ENCODE measurements at places on chromosomes 7 and 10.

GRCh38 chr10:118832241-118832651 is 77.5 kb upstream of the CACUL1 start:
- no peak for DNase-seq

DNA sequence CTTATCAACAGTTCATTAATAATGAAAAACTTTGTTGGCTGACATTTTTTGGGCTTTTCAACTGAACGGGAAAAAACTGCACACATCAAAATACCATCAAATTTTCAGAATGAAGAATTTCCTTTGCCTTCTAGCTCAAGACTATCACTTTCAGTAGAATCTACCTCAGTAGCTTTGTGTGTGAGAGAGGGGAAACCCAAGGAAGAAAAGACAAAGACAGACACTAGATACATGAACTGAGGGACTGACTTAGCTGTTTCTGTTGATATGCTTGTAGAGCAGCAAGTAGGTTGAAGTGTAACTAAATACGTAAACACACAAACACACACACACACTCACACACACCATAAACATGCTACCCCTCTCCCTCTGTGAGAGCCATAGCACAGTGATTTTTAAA is 257.1 kb downstream of the CDK14 start:
- DNase-seq = no peak

DNA sequence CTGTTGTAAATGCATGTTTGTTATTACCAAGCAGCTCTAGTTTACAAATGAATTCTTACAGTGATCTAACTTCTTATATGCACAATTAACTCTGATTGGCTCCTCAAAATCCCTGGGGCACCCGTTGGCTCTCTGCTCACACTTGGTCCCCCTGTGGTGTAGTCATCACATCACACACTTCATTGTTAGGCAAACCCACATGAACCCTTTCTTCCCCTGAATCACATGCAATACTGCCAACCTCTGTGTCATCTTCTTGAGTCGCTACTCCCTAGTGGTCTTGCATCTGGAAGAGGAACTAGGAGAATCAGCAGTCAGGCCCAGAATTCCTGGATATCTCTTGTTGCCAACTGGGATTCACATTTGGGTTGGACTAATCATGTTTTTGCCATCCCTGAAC is 73.1 kb downstream of the CD36 start:
- no peak for DNase-seq

DNA sequence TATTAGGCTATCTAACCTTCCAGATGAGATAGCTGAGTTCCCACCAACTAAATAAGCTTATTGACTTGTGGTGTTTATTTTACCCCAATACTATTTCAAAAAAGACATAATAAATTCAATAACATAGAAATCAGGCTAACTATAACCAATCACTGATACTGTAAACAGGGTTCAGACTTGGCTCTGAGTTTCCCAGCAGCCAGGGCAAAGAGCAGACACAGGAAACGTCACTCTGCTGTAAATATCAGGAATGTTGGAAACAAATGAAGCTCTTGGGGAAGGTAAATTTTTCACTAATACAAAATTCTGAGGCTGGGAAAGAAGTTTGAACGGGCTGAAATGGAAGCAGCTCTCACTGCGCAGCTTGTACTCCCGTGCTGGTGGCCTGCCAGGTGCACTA is 114.6 kb downstream of the GALNT11 start:
- DNase-seq = no peak

DNA sequence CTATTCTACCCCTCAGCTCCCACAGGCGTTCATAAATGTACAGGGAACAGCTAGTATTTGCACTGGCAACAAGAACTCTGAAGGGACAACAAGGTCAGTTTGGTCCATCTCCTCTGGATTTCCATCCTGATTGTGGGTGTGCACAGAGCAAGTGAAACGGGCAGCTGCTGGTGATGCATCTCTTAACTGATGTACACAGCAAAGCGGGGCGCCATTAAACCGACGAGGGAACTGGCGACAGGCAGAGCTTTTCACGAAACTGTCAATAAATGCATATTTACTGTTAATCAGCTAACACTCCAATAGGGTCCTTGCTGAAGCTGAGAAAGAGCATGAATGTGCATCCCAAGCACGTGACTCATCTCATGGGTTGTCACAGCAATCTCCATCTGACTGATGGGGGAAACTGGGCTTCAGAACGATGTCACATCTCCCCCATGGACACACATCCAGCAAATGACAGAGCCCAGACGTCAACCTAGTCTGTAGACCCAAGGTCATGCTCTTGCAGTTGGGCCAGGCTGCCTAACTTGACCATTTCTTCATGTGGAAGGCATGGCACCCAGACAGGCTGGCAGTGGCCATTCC is 54.2 kb downstream of the FAM53B start:
- DNase-seq = no peak

GRCh38 chr10:112352044-112352443 is 21.9 kb upstream of the ACSL5 start:
- no peak for DNase-seq

GRCh38 chr7:157265051-157265450 is 71.8 kb upstream of the DNAJB6 start:
- no peak for DNase-seq

DNA sequence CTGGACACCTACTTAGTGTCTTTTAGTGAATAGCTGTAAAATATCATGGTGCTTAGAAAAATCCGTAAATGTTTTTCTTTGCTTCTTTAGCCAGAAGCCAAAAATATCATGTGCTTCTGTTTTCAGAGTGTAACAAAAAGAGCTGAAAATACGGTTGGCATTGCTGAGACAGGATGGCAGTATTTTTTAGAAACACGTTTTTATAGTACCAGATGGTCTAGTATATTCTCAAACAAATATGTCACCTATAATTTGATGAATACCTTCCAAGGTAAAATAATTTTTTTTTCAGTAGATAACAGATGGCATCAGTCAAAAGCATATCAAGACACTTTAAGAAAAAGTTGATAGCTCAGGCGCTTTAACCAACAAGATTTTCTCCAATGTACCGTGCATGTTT is 326.6 kb downstream of the PHF14 start:
- no peak for DNase-seq

GRCh38 chr7:1163121-1163520 is 3.1 kb upstream of the ZFAND2A start:
- DNase-seq = no peak

- DNase-seq = no peak
These were observed 2.4 kb downstream of the GNG11 start for GRCh38 chr7:93923942-93924341.

- no peak for DNase-seq
These were observed 122.3 kb downstream of the ADCY1 start for GRCh38 chr7:45696476-45696875.

- no peak for DNase-seq
These were observed 120.9 kb upstream of the ABCB5 start for GRCh38 chr7:20494566-20494965.

- DNase-seq = no peak
These were observed 59.4 kb downstream of the USP6NL start for GRCh38 chr10:11551916-11552602.
